ENCODE measurements at places on chromosomes 16 and 17.

DNA sequence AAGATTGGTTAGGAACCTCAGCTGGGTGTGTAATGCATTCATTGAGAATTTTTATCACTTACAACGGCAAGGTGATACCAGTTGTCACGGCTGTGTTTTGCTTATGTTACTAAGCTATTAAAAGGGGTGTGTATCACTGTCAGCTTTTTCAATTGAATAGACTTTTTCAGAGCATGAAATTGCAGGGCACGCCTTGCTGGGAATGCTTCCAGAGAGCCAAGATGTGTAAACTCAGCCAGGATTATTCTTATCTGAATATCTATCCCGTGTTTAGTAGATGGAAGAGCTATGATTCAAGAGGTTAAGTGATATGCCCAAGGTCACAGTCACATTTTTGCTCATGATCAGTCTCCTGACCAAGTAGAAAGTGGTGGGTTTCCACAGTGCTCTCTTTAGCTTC is 6.6 kb upstream of the TEKT3 start:
- DNase-seq: no peak

DNA sequence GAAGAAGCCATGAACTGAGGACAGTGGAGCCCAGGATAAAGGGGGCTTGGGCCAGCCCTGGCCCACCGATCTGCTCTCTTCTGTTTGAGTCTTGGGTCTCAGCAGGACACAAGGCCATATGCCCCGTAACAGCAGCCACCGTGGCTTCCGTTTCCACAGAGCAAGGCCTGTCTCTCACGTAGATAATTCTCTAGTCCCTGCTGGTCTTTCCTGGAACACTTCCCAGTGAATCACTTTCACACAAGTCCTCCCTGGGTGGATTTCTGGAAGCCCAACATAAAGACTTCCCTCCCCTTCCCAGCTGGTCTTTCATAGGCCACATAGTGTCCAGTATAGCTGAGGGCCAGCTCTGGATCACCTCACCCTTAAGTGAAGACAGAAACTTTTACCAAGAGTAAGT is 19.9 kb upstream of the C16orf78 start:
- no peak for DNase-seq

- no peak for DNase-seq
These were observed 23.0 kb downstream of the ARHGAP27 start for GRCh38 chr17:45409659-45410076.

GRCh38 chr16:82684256-82684655 is 57.5 kb downstream of the CDH13 start:
- no peak for DNase-seq

DNA sequence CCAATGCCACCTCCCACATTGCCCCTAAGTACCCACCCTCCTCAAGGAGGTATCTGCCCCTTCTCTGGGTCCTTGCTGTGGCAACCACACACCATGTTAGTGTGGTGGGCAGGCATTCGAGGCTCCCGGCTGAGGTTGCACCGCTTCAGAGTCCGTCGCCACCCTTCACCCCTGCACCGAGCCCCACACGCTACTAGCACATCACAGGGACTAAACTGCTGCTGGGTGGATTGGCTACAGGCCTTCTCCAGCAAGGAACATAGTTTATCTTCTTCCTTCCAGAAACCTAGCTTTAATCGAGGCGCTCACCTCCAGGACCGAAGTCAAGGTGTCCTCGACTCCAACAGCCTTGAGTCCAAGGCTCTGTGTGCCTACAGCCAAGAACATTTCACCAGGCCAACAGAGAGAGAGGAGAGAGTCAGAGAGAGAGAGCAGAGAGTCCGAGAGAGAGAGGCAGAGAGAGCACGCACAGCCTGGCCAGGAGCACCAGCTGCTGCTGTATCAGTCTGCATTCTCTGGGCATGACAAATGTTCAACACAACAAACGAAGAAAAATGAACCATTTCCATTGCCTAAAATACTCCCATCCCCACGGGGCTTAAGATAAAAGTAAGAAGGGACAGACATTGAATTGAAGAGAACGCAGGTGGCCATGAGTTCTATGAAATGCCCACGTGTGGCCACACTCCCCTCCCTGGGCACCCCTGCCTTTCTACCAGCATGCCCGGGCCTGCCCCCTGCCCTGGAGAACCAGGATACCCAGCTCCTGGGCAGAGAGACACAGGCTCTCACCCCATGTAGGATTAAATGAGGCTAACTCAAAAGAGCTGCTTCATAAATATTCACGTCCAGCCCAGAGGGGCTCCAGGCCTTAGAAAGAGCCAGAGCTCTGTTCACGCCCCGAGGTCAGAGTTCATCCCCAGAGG is 94.9 kb downstream of the RBFOX3 start:
- DNase-seq: no peak
